ENCODE measurements at places on chromosomes 7 and 10.

DNA sequence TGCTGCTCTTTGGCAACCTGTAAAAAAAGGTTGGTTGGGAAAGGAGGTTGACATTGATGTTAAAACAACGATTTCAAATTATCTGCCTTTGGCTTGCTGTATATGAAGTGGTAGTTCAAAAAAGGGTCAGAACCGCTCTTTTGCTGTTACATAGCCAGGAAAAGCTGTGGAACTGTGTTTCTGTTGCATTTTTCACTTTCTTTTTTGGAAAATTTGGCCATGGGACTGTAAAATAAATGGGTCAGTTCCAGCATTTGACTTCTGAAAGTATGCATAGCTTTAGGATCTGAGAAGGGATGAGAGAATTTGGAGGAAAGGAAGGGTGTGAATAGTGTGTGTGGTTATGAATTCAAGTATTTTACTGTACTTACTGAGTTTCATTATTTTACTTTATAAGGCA, 7.3 kb downstream of the AUTS2 start:
- no peak for DNase-seq

GRCh38 chr7:14905764-14906163, 3.2 kb upstream of the DGKB start:
- peak; percentile 4 for DNase-seq

GRCh38 chr10:79181227-79181626, 112.5 kb downstream of the ZMIZ1 start:
- DNase-seq, result no peak

- no peak for DNase-seq
Measured at GRCh38 chr7:128161466-128162125, 79.5 kb upstream of the LEP start.

DNA sequence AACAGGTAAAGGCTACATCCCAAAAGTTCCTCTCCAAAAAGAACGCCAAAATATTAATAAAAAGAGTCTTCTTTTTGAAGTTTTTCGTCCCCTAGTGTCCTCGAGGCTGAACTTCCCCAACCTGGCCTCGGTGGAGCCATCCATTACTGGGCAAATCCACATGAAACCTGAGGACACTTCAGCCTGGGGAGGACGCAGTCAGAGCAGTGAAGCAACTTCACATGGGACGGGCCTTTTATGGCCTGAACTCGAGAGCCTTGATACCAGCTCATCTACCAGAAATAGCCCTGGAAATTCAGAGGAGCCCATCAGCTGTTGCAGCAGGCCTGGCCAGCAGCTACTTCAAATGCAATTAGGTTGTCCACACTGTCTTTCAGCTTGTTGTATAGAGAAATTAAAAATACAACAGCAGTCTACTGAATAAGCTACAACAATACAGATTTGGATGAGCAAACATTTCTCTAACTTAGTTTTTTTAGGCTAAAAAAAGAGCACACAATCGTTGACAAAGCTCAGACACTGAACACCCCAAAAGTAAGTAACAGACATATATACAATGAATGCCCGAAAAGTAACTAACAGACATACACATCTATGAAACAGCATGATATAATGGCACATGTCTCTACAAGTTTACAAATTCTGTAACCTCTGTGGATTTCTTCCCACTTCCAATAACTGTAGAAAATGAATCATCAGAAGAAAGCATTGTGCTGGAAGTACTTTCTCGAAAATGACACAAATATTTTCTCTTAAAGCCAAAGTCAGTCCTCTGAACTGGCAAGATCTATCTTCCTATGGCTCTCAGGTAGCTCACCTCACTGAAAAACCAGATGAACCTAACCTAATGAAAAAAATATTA, at the start of gene SVIL:
SVIL (minus strand) TSS at position 208 of the 862 bp plus-strand sequence. CDS start 79,913 bp downstream, outside the sequence.
- peak; percentile 67 for DNase-seq

DNA sequence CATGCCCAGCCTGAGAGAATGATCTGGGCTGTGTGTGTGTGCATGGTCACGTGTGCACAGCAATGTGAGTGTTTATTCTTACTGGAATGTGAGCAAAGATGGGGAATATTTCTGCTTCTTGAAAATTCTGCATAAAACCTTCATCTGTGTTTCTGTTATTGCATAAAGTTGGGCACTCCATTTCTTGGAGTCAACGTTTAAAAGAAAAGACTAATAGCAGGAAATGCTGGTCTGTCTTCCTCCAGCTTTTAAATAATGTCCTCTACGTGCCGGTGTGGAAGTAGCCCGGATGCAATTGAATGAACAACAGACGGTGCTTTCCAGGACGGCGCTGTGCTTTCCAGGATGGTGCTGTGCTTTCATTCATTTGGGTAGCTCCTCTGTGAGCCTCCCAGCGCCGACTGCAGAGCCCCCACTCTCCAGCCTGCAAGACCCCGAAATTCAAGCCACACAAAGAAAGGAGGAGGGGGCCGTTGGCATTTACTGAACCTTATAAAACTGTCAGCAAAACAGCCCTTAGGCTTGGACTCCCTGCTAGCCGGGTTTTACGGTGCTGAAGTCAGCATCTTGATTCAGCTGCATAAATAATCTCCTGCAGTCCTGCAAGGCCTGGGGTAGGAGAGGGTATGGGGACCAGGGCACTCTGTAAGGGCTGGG, 158.2 kb upstream of the PRKCQ start:
- peak; percentile 69 for DNase-seq

DNA sequence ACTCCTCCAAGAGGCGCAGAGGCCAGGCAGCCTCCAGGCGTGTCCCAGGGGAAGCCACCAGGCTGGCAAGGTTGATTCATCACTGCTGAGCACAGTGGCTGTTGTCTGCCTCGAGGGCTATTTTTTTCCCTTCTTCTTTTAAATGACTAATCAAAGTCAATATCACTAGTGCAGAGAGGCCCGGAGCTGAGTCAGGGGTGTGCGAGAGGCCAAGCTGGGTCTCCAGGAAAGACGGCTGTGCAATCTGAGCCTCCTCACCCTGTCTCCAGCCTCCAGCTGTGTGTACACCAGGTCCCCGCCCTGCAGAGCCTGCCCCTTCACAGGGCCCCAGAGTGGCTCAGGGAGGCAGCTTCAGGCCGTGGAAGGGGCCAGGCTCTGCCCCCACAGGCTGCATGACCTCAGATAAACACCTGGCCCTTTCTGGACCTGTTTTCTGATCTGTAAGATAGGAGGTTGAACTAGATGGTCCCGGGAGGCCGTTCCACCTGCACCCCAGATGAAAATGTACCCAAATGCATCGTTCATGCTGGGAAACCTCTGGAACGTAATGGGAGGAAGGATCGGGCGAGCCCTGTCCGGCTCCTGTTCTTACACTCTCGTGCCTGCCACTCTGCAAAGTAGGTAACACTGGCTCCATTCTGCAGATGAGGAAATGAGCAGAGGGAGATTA, 3.7 kb downstream of the STX1A start:
- DNase-seq, result peak; percentile 95

DNA sequence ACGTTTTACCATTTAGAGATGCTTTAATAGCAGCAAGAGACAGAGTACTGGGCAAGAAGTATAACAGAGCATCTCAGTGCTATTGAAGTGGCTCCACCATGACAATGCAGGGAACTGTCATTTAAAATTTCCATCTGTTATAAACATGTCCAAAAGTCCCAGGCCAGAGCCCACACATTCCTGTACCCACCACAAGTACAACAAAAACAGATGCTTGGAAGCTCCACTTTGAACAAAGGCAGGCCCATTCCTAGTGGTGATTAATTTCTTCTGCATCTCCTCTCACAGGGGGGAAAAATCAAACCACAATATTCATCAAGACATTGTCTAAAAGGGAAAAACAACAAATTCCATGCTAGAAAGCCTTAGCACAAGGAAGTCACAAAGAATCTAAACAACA, 627.9 kb downstream of the PARD3 start:
- no peak for DNase-seq

DNA sequence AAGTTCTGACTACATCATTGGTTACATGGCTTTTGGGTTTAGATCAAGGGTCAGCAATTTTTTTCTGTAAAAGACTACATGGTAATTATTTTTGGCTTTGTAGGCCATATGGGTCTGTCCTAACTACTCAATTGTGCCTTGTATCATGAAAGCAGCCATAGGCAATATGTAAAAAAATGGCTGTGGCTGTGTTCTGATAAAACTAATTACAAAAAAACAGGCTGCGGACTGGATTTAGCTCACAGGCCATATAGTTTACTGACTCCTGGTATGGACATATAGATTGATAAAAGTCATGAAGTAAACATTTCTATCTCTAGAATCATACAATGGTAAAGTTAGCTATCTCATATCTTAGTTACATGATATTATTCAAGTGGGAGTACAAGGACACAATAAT, 375.4 kb downstream of the THSD7A start:
- DNase-seq, result no peak

DNA sequence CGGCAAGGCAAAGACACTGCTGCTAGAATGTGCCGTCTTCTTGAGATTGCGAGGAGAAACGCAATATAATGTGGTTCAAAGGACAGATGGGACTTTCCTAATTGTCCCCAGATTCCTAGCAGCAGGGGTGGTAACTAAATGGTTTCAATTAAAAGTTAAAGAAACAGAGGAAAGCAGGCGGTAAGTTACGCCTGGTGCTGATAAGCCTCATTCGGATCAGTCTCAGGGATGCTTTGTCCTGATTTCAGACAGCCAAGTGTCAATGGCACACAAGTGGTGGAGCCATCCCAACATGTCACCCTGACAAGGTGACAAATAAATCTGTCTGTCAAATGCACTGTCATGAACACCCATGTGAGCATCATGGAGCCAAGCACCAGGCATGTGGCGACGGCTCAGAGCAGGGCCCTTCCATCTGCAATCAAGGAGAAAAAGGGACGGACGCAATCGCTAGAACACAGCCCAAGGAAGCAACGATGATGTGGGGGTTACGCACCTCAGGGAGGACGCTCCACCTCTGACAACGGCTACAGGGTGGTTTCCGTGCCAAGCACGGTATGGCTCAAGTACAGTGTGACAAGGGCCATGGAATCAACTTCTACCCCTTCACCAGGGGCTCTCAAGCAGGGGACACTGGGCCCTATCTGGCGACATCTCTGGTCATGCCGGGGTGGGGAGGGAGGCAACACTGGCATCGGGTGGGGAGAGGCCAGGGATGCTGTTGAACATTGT, 66.2 kb downstream of the CTBP2 start:
- DNase-seq, result no peak

DNA sequence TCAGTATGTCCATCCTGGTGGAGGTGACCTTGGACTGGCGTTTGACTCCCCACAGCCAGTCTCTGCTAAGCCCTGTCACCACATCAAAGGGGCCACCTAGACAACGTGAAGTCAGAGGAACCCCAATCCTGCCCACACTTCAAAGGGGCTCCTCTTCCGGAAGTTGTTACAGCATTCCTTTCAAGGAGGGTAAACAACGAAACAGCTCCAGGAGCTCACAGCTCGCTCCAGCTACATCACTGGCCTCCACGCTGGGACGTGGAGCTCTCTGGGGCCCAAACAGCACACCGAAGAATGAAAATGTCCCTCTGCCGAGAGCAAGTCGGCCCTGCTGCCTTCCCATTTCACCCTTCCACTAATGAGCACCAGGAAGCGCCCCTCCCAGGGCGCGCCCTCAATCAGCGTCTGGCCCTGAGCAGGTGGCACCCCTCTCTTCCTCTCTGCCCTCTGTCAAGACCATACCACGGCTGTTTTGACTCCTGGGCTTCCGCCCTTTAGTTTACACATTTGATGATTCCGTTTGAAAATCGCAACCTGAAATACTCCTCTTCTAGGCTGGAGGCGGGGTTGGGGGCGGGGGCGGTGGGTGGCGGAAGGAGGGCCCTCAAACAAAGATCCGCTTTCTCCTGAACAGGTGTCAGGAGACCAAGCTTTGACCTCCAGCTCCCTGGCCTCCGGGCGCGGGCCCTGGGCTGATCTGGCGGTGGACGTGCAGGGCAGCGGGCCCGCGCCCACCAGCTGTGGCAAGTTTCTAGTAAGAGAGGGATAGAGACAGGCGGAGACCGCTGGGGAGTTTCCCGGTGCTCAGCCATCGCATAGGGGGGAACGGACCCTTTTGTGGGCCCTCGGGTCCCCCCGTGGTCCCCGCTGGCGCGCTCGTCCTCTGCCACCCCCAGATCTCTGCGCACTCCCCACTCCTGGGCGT, 53.1 kb upstream of the KDM7A start:
- no peak for DNase-seq

DNA sequence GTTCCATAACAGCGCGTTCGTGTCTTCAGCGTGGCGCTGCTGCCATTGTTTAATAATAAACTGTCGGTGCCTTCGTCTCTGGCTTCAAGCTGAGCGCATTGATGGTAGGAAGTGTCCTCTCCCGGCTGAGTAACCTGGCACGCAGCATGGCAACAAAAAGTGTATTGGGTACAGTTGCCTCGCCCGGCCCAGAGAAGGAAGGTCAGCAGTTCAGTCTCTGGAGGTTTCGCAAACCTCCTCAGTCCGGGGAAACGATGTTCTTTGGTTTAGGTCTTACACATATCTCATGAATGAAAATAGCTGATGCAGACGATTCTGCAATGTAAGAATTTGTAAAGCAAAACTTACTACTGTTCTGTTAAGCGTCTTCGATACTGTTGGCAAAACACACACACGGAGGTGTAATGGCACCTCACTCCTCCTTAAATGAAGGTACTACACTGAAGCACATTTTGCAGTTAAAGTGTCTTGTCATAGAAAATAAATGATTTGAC, 739 bp upstream of the CCDC186 start:
- no peak for DNase-seq

GRCh38 chr10:43665054-43665453, 16.4 kb upstream of the ZNF32 start:
- no peak for DNase-seq

GRCh38 chr10:125015356-125015944, 73.5 kb downstream of the ZRANB1 start:
- DNase-seq, result no peak

DNA sequence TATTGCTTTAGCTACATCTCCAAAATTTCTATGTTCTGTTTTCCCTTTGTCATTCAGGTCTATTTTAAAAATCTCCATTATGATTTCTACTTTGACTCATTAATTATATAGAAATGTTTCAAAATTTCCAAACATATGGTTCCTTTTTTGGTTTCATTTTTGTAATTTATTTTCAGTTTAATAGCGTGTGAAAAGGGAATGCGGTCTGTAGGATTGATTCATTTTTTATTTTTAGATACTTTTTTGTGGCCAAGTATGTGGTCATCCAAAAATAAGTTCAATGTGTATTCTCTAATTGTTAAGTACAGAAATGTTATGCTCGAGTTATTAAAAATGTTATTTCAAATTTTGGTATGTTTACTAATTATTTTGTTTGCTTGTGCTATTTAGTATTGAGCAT, 72.5 kb upstream of the ANKRD1 start:
- no peak for DNase-seq

GRCh38 chr7:76232698-76233097, 31.0 kb downstream of the SRRM3 start:
- DNase-seq, result no peak

GRCh38 chr10:117375360-117376178, at the start of gene PDZD8:
PDZD8 (minus strand) TSS chr10:117375440; CDS start chr10:117375227, 213 bp downstream.
- peak; percentile 92 for DNase-seq

DNA sequence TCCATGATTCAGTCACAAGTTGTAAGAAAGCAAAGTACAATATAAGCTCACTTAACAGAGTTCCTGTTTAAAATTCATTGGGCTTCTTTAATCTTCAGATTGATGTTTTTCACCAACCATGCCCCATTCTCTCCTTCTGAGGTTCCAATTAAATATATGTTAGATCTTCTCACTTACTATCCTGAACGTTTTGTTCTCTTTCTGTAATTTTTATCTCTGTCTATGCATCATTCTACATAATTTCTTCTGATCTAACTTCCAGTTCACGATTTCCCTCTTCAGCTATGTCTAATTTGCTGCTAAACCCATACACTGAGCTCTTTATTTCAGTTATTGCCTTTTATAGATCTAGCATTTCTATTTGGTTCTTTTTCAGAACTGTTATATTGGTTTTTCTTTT, 28.0 kb upstream of the SPOCK2 start:
- no peak for DNase-seq

GRCh38 chr10:17003151-17003550, 126.5 kb downstream of the CUBN start:
- peak; percentile 83 for DNase-seq
